ENCODE measurements at places on chromosomes 6 and 20.
A peak's percentile ranks its signal among the peaks of the same experiment; 100 is the strongest.

GRCh38 chr6:33114406-33114805 is 38.6 kb downstream of the HLA-DPB1 start:
- DNase-seq: no peak

DNA sequence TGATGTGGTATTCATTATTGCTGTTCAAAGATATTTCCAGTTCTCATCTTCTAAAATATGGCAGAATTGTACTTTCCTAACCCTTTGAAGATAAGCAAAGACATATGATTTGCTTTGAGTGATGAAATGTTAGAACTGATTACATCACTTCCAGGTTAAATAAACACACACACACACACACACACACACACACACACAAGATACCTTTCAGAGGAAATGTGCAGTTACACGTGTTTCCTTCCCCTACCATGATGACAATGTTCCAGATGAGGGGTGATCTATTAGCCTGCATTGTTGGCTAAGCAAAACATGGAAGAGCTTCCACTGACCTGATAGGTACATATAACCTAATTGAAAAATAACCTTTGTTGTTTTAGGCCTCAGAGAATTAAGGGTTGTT is 11.7 kb upstream of the FRK start:
- no peak for DNase-seq

- no peak for DNase-seq
Observed at GRCh38 chr6:129647044-129647443, 62.9 kb downstream of the ARHGAP18 start.

DNA sequence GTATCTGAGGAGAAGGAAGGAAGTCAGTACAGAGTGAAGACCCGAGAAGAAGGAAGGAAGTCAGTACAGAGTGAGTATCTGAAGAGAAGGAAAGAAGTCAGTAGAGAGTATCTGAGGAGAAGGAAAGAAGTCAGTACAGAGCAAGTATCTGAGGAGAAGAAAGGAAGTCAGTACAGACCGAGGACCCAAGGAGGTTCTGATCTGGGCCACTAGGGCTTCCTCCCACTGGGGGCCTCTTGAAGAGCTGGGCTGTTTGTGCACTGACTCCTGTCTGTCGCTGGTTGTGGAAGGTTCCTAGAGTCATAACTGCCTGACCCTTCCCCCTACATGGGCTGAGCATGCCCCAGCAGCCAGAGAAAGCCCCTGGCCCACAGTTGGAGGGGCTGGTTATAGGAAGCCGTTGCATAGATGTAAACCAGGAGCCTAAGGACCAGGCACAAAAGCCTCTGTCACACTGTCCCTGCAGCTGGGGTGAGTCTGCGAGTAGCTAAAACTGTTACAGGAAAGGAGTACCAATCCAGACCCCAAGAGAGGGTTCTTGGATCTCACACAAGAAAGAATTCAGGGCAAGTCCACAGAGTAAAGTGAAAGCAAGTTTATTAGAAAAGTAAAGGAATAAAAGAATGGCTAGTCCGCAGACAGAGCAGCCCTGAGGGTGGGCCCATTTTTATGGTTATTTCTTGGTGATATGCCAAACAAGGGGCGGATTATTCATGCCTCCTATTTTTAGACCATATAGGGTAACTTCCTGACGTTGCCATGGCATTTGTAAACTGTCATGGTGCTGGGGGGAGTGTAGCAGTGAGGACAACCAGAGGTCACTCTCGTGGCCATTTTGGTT is 395.9 kb downstream of the PREX1 start:
- no peak for DNase-seq

GRCh38 chr6:167125855-167126349 is 3.0 kb downstream of the CCR6 start:
- DNase-seq: no peak

GRCh38 chr6:2547355-2547754 is 203.4 kb downstream of the MYLK4 start:
- no peak for DNase-seq

DNA sequence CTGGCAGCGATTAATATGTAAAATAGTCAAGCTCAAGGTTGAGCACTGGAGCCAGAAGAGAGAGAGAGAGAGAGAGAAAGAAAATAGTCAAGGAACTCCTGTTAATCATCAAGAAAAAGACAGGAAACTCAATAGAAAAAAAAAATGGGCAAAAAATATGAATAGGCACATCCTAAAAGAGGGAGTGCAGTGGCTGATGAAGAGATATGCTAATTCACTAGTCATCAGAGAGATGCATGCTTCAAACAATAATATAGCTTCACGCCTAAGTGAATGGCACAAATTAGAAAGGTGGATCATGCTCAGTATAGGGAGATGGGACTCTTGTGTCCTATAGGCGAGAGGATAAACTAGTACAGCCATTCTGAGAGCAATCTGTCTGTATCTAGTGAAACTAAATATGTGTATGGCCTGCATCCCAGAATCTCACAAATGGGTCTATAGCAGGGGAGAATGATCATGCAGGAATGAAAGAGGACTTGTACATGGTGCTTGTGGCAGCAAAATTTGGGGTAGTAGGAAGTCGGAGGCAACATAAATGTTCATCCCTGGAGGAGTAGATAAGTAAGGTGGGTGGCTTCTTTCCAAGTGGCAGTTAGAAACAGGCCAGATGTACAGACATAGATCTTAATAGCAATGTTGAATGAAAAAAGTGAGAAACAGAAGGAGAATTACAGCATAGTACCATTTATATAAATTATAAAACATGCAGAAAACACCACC is 176.8 kb downstream of the VEGFA start:
- no peak for DNase-seq

- DNase-seq: no peak
Observed at GRCh38 chr20:32482143-32482441, 103.0 kb downstream of the NOL4L start.

DNA sequence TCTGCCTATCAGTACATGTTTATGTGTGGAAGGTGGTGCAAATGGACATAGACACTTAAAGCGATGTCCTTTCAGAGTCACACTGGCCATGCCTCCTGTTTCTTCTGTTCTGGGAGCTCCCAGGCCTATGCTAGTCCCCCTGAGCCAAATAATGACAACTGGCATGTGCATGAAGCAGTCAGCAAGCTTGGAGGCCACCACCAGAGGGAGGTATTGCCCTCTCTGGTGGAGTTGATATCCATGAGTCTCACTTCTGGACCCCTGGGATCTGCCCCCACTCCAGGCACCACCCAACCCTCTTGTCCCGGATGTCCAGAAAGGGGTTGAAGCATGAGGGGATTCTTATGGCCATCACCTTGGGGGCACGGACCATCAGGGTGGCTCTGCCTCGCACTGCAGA is 172.2 kb downstream of the AIG1 start:
- peak; percentile 20 for DNase-seq

GRCh38 chr20:57664924-57665588 is 44.8 kb downstream of the PMEPA1 start:
- DNase-seq: no peak

DNA sequence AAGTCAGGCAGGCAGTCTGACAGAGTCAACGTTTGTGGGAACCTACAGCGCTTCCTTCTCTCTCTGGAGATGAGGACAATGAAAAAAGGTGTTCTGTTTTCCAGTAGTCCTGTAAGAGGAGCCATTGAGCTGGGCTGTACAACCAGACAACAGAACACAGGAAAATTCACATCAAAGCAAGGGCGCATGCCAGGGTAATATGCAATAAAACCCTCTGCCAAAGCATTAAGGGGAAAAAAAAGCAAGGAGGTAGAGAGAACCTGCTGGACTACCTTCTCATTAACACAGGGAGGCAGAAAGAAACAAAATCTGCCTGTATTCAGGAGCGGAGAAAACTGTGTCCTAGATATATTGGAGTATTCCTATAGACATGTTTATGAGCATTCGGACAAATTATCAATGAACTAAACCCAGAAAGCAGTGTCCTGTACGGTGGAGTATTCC is 1.3 kb downstream of the RNF24 start:
- no peak for DNase-seq

GRCh38 chr20:63433351-63433750 is 39.1 kb downstream of the KCNQ2 start:
- no peak for DNase-seq

- no peak for DNase-seq
Observed at GRCh38 chr6:162373192-162373591, 354.4 kb downstream of the PRKN start.

DNA sequence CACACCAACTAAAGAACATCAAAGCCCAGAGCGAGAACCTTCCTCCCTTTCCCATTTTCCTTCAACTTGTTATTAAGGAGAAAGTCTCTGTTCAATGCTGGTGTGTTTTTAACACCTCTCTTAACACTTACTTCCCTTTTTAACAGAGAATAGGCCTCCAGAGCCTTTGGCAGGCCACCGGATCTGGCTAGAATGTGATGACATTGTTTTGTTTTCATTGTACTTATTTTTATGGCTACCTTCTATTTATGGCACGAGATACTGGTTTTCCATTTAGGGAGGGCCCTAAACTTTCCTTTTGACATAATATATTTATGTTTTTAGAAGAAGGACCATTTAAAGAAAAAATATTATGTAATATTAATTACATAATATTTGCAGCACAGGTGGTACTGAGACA is 21.6 kb downstream of the TCF15 start:
- DNase-seq: no peak

GRCh38 chr20:33280775-33281174 is 2.2 kb upstream of the BPIFB1 start:
- no peak for DNase-seq

DNA sequence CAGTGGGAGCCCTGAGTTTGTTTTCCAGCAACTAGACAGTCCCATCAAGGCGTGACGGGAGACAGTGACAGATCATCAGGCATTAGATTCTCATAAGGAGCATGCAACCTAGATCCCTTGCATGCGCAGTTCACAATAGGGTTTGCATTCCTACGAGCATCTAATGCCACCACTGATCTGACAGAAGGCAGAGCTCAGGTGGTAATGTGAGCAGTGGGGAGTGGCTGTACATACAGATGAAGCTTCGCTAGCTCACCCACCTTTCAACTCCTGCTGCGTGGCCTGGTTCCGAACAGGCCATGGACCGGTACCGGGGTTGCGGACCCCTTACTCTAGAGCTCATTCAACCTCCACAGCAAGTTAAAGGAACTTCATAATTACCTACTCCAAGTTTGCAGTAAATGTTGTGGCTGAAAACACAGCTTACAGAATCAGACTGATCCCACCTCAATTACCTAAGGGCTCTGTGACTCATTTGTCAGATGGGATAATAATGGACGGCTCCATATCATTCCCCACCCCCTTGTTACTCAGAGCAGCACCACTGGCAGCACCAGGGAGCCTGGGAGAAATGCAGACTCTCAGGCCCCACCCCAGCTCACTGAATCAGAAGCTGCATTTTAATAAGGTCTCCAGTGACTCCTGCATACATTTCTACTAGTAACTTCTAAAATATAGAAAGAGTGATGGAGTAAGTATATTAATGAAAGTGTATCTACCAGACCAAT is 15.7 kb downstream of the PXMP4 start:
- no peak for DNase-seq

- no peak for DNase-seq
Observed at GRCh38 chr6:38498805-38499445, 140.8 kb downstream of the BTBD9 start.

GRCh38 chr6:53658992-53659391 is 6.6 kb downstream of the KLHL31 start:
- no peak for DNase-seq

DNA sequence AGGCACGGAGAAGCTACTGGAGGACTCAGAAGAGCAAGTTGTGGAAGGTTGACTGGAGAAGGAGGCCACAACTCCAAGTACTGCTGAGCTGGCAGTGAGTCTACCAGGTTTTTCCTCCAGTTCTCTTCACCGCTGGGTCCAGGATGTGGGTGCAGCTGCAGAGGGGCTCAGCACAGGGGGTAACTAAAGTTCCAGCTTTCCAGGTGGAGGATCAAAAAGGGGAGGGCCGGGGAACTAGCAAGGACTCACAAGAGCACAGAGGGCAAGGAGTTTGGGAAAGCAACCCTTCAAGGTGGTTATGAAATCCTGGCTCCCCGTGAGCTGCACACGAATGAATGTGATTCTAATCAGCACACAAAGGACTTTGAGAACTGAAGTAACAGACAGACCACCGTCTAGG is 194.2 kb upstream of the GMDS start:
- no peak for DNase-seq

DNA sequence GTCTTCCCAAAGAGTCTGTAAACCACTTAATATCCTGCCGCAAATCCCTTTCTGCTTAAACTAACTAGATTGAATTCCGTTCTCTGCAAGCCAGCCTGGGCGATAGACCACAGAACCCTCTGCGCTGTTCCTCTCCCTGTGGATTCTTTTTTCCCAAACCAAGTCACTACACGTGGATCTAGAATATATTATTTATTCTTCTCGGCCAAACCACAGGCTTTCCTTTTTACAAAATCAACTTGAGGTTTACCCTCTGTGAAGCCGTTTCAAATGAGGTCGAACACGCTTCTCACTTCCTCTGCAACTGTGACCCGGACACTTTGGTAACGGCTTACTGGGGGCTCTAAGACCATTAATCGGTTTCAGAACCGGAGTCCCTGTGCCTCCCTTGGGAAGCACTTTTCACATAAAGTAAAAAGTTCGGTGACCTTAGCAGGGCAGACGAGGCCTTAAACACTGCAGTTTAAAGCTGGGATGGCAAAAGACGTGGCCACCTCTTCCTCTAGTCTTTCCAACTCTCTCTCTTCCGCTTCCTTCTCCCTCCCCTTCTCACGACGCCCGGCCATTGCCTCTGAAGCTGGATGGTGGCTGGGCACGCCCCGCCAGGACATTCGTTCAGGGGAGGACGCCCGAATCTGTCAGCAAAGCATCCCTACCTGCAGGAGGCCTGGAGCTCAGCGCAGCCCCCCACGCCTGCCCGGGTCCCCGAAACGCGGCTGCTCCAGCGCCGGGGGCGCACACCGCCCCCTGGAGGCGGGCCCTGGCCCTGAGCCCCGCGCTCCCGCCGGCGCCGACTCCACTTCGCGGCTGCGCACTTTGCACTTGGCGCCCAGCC is 55.0 kb upstream of the FOXC1 start:
- DNase-seq: peak; percentile 39

DNA sequence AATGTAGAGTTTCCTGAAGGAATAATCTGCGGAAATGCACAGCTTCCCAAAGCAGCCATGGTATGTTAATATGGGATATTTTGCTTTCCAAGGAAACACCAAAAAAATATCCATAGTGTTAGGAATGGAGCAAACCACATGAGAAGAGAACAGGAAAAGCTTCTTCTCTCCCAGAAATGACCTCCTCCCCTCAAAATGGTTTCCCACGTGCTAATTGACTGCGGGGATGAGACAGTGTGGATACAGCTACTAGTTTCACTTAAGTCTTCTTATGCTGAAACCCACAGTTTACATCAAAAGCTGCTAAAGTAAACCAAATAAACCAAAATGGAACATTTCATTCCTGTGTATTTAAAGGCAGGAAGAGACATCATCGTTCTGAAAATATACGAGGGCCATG is 69.4 kb downstream of the FYN start:
- DNase-seq: no peak

- no peak for DNase-seq
Observed at GRCh38 chr20:24784607-24785006, 164.5 kb upstream of the CST7 start.

DNA sequence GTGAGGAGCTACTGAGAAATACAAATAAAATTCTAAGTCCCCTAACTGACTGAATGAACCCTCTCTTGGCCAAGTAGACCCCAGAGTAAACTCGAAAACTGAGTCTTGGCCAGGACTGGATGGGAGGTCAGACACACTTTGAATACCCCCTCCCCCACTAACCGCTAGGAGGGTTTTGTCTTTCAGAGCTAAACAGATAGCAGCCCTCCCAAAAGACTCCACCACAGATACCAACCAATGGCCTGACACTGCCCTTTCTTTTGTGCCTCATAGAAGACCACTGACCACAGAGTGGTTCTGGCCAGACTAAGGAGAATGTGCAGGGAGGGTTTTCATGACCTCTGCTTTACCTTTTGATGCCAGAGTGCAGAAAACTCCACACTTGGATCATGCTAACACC is 42.1 kb downstream of the SPACA1 start:
- DNase-seq: no peak

- DNase-seq: no peak
Observed at GRCh38 chr6:137680705-137681346, 186.2 kb upstream of the TNFAIP3 start.
